ENCODE measurements at places on chromosomes 5 and 9. TPM values are rescaled to one million over a fixed set of nuclear protein-coding genes. Genes with fewer than 3 reads are reported as not detected.

CXCL14 gene
- total RNA-seq: 104 TPM

SHISAL2B gene
- not detected for total RNA-seq

SLC25A2 gene
- total RNA-seq: 0.94 TPM

GRCh38 chr5:109659901-109660300 lies 29.8 kb upstream of the MAN2A1 start:
- no peak for DNase-seq

DNA sequence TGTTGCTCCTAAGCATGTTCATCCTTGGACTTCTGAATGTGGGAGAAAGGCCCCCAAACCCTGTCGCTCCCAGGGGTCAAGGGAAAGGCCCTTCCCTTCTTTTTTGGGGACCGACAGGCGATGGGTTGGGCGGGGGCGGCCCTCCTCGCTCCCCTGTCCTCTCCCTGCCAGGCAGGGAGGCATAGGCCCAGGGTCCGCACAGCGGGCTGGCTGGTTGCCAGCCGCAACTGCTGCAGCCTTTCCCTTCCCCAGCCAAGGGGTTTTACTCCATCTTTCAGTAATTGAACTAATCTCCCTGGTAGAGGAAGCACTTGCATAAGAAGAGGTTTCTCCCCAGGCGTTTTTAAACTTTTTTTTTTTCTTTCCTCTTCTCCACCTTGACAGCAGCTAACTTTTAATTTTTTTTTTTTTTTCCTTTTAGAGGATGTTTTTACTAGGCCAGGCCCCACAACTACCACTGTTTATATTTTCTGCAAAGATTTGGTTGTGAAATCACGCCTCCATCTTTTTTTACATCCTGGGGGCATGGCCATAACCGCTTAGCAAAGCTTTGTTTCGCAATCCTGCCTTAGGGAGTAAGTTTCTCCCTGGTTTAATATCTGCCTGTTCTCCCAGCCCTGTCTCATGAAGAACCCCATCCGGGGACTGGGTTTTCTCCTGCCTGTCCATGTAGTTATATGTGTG lies 216.9 kb upstream of the ZNF608 start:
- no peak for DNase-seq

- no peak for DNase-seq
Measured at GRCh38 chr9:129853614-129854013, 18.4 kb downstream of the USP20 start.

DNA sequence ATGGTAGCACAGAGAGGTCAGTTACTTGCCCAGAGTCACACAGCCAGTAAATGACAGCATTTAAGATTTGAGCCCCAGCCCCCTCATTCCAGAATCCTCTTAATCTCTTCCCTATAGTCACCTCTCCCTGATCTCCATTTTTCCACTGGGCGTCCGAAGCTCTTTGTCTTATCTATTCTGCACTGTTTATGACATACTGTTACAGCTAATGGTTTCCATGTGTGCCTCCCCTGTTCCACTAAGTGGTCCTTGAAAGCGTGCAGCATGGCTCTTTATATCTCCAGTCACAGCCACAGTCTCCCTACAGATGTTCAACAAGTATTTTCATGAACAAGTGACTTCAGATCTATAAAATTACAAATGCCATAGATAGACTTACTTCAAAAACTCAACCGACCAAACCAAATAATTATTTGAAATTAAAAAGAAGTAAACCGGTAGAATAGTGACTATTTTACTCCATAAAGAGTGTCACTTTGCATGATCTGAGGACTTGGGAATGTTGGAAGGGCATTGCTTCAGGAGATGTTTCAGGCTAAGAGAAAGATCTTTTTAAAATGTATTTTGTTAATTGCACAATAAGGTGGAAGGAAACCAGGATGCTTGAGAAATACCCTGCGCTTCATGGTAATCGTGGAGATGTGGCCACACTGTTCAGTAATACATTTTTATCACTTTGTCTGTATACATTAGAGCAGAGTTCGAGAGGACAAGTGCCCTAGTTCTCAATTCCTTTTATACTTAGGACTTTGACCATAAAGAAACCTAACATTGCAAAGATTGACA lies 237.2 kb downstream of the FBXL7 start:
- no peak for DNase-seq

Data from kidney (tissue), 22 donors.